AG09319 (cell line): ENCODE measurements at places on chromosomes 7 and 10.

DNA sequence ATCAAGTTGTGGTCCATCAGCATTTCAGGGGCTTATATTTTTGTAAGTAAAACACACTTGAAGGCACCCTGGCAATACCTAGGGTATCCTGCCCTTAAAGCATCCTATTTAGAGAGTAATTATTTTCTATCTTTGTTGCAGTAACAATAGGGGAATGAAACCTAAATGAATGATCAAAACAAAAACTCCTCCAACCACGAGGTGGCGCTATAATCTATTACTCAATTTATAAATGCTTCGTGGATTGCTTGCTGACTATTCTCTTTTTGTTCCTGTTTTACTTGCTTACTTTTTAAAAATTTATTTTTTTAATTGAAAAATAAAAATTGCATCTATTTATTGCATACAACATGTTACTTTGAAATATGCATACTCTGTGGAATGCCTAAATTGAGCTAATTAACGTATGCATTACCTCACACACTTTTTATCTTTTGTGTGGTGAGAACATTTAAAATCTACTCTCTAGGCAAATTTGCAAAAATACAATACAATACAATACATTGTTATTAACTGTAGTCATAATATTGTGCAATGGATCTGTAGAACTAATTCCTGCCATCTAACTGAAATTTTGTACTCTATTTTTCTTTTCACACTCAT lies 147.7 kb upstream of the BMPER start:
- DNase-seq: no peak

DNA sequence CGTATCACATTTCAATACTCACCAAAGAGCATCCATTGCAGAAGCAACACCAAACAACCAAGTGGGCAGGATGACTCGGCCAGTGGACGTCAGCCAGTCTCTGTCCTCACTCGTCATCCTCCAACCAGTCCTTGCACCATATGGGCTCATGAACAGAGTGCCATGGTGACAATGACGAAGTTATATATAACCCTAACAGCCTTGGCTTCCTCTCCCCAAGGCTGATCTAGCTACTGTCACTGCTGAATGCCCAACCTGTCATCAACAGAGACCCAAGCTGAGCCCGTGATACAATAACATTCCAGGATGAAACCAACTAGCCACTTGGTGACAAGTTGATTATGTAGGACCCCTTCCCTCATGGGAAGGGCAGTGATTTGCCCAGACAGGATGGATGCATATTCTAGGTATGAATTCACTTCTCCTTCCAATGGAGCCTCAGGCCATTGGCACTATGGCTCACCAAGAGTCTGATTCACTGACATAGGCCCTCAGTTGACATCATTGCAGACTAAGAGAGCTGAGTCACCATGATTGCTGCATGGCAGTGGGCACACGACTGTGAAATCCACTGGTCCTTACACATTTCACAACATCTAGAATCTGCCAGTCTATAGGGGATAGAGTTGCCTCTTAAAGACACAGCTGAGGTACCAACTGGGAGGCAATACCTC lies 26.3 kb upstream of the PPIF start:
- DNase-seq: peak; percentile 50

GRCh38 chr10:117135480-117136140 lies 2.5 kb downstream of the VAX1 start:
- no peak for DNase-seq

DNA sequence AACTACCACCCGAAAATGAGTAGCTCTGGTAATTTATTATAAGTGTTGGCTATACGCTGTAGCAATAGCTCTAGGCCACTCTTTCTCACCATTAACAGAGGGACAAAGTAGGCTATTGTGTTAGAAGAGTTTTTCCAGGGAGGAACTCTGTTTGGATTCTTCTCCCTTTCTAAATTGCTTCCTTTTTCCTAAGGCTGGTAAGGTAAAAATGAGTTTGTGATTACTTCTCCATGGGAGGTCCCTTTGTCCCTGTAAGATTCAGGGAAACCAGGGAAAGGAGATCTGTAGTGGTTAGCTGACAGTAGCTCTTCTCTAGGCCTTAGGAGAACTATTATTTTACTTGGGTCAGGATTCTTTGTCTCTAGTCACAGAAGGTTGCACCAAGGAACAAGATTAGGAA lies 23.2 kb upstream of the SEMA3E start:
- no peak for DNase-seq

- DNase-seq: no peak
Observed at GRCh38 chr10:86232644-86233043, 134.0 kb downstream of the GRID1 start.

DNA sequence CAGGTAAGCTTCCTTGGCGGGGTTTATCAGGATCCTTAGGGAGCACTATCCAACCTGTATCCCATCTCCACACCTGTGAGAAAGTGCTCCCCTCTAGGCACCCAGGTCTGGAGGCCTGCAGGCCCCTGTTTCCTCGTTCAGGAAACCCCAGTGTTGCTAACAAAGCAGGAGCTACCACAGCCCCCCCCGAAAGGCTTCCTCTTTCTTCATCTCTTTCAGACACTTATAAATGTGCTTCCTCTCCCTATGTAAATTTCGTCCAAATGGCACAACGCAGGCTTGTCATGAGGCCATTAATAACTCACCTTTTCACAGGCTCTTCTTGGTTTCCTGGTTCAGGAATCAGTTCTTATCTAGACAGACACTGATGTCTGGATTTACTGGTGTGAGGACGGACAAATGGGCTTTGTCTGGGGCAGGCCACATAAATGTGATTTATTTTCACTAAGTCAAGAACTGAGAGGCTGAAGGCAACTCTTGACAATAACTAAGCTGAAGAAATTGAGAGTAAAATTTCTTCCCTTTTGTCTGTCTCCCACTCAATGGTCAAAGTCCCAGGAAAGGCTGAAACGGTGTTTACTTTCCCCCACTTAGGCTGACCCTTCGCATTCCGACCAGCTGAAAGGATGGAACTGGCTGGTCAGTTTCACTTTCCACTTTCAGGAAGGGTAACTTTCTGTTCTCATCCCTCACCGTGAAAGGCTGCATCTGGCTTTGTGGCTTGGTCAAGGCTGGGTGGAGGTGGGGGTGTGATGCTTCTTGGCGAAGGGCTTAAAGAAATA lies 46.8 kb downstream of the PIK3AP1 start:
- no peak for DNase-seq

- no peak for DNase-seq
Observed at GRCh38 chr7:33698041-33698440, 207.3 kb upstream of the BMPER start.

DNA sequence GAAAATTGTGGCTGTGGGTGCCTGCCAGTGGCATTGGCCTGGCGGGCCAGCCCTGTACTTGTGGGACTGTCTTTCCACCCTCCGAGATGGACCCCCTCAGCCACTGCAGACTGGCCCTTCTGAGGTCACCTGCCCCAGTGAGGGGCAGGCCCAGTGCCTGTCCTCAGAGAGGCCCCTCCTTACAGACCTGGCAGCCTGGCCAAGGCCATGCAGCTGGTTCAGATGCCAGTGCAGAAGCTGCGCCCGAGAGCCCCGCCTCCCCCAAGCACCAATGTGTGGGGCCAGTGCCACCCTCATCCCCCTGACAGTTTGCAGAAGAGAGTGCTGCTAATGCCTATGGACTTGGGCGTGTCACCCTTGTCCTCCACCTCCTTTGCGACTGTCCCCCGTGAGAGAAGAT lies 10.0 kb downstream of the ZNF316 start:
- DNase-seq: no peak

GRCh38 chr7:80078159-80078731 lies 56.4 kb upstream of the GNAI1 start:
- DNase-seq: no peak

- DNase-seq: no peak
Observed at GRCh38 chr10:49628599-49628998, 14.8 kb downstream of the CHAT start.

- no peak for DNase-seq
Observed at GRCh38 chr7:41261080-41261479, 441.8 kb downstream of the INHBA start.

DNA sequence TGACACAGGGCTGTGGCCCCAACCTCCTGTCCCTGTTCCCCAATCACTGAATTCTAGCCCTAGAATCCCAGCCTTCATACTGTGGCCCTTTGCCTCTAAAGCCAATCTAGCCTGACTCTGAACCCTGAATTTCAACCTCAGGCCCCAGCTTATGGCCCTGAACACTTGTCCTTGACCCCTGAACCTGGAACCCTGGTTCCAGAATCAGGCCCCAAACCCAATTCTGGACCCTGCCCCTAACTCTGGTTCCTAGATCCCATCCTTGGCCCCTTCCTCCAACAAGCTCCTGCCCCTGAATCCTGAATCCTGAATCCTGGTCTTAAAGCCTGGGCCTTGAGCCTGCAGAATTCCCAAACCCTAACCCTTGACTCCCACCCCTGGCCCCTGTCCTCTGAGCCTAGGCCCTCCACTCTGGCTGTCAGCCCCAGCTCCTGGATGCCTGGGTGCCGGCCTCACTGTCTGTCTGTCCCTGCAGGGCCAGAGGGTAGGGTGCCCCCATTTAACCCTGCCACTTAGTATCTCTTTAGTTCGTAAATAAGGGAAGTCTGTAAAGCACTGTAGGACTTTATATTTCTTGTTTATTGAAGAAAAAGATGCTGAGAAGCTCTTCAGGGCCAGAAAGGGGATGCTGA lies 1.3 kb downstream of the INPP5A start:
- DNase-seq: no peak

- no peak for DNase-seq
Observed at GRCh38 chr10:126337251-126337810, 50.9 kb downstream of the ADAM12 start.

GRCh38 chr7:144545330-144545729 lies 141.8 kb upstream of the NOBOX start:
- DNase-seq: no peak

- DNase-seq: no peak
Observed at GRCh38 chr7:30330134-30331111, 46.0 kb downstream of the ZNRF2 start.

DNA sequence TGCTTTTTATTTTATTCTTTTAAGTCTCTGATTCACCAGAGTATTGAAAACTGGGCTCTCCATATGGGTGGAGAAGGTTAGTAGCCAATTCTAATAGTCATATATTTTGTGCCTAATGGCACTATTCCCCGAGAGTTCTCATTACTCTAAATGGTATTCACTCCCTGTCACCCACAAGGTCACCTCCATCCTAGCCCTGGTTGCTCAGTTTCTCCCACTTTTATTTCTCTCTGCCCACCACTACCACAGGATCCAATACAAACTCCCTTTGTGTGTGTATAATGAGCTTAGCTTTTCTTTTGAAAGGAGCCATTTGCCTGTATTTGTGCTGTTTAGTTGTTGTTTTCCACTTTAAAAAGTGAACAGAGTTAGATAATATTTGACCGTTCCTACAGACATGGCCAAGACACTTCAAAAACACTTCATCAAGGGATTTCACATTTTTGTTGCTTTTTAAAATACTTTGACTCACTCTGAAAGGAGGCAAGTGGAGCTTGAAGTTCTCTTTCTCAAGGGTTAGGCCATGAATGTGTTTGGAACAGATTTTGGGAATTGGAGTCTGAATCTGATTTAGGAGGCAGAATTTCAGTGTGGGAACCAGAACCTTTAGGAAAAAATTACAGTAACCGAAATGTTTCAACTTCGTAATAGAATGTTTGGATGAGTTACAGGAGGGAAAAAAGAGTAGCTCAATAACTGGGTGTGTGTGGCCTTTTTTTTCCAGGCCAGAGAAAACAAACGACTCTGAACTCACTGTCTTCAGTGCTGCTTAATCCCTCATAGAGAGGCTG lies 321.3 kb downstream of the BICC1 start:
- no peak for DNase-seq

- no peak for DNase-seq
Observed at GRCh38 chr7:226281-226895, 34.0 kb downstream of the FAM20C start.

GRCh38 chr7:155941688-155942087 lies 129.4 kb upstream of the SHH start:
- no peak for DNase-seq

GRCh38 chr10:42428534-42428933 lies 209.8 kb downstream of the ZNF33B start:
- DNase-seq: no peak

- DNase-seq: no peak
Observed at GRCh38 chr7:44470628-44471245, 19.7 kb downstream of the NUDCD3 start.

GRCh38 chr7:137313201-137313600 lies 30.3 kb downstream of the PTN start:
- DNase-seq: no peak

DNA sequence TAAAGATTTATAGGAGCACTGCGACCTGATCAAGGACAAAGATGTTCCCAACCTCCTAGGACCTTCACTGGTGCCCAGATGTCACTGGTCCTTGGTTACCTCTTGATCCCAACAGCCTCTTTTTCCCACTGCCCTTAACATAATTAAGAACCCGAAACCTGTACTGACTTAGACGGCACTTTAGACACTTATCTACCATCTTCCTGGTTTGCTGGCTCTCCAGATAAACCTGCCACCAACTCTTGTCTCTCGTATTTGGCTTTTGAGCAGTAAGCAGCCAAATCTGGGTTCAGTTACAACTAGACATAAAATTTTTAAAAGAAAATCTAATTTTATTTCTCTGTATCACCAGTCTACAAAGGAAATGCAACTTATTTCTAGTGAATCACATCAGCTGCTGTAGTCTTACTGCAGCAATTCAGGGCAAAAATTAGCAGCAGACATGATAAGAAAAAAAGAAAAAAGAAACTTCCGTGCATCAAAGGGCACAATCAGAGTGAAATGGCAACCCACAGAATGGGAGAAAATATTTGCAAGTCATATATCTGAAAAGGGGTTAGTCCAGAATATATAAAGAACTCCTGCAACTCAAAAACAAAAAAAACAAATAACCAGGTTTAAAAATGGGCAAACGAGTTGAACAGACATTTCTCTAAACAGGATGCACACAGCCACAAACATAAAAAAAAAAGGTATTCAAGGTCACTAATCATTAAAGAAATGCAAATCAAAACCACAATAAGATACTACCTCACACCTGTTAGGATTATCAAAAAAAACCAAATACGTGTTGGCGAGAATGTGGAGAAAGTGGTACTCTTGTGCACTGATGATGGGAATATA lies 9.4 kb downstream of the ASB13 start:
- no peak for DNase-seq
